Hematopoietic multipotent progenitor cell treated with erythropoietin and hydrocortisone succinate and interleukin-3 and kit ligand, for 15 days (in vitro differentiated cells): ENCODE measurements at places on chromosomes 12 and 14.
A peak's percentile ranks its signal among the peaks of the same experiment; 100 is the strongest.

GRCh38 chr12:75850721-75851462 is 180.7 kb downstream of the PHLDA1 start:
- DNase-seq, result no peak

DNA sequence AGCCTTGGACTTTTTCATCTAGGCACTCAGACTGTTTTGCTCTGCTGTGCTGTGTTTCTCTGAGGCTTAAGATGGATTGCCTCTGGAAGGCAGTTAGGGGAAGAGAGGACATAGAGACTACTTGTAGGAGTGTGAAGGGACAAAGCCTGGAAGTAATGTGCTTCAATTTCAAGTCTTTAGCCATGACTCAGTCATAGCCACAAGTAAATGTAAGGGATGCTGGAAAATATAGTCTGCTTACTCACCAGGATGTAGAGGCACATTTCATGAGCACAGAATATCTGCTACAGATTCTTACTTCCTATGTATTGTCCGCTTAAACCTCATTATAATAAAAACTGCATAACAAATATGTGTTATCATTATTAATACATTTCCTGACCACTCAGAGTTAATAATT is 794.3 kb upstream of the NOVA1 start:
- no peak for DNase-seq

- DNase-seq, result peak; percentile 24
Measured at GRCh38 chr14:92039063-92039718, 668 bp downstream of the TRIP11 start.

DNA sequence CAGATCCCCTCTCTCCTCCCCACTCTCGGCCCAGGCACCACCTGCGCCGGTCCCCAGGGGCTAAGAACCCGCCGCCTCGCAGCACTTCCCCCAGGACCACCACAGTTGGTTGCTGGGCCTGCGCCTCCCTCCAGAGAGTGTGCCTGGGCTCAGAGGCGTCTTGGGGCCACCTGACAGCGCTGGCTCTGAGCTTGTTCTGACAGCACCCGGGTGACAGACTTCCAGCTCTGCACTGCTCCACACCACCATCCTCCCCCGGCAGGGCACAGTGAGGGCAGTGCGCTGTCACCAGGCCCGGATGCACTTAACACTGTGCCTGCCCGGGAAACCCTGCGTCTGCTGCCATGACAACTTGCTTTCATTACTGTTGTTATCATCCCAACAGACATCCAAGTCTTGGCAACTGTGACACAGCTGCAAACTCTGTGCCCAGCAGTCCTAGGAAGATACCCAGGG is 6.6 kb downstream of the BRF1 start:
- peak; percentile 25 for DNase-seq

GRCh38 chr14:38138473-38139138 is 69.1 kb upstream of the SSTR1 start:
- no peak for DNase-seq

- DNase-seq, result no peak
Measured at GRCh38 chr14:76984787-76985375, 43.6 kb downstream of the IRF2BPL start.

DNA sequence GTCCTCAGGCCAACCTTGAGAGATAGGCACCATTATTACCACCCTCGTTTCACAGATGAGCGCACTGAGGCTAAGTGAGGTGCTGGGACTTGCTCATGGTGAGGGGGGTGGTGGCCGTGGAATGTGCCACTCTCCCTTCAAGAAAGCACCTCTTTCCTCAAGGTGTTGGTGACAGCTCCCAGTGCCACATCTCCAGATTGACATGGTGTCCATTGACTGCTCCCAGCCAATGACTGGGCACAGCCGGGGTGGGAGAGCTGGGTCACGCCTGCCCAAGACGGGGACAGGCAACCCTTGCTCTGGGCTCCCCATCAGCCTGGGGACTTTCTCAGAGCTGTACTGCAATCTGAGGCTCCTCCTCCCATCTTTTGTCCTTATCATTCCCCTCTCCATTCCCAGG is 21.0 kb upstream of the MYL2 start:
- no peak for DNase-seq

- no peak for DNase-seq
Measured at GRCh38 chr12:91565846-91566245, 383.2 kb upstream of the DCN start.

DNA sequence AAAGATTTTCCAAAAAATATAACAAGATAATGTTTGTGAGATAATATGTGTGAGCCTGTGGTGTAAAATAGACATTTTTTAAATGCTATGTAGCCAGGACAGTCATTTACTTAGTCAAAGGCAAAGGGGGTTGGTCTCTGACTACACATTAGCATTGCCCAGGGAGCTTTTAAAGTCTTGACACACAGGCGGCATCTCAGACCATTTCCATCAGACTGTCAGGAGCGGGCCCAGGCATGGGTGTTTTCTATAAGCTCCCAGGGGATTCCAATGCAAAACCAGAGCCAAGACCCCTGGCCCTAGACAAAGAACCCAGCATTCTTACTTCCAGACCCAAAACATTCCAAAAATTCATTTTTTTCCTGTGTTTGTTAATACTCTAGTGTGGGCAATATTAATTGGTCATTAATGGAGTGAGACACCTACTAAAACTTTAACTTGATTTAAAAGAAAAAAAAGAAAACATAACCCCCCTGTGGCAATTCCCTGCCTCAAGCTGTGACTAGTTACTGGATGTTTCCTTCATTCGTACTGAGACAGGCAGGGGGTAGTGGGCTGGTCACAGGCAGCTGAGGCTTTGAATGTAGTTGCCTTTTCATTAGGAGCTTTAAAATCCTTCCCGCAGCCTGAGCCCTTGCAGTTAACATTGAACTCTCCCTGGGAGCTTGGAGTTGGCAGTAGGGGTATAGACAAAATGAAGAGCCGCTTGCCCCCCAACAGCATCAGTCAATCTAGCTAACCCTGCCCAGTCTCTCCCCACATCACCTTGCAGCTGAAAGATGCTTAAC is 103.7 kb downstream of the CMKLR1 start:
- DNase-seq, result no peak

DNA sequence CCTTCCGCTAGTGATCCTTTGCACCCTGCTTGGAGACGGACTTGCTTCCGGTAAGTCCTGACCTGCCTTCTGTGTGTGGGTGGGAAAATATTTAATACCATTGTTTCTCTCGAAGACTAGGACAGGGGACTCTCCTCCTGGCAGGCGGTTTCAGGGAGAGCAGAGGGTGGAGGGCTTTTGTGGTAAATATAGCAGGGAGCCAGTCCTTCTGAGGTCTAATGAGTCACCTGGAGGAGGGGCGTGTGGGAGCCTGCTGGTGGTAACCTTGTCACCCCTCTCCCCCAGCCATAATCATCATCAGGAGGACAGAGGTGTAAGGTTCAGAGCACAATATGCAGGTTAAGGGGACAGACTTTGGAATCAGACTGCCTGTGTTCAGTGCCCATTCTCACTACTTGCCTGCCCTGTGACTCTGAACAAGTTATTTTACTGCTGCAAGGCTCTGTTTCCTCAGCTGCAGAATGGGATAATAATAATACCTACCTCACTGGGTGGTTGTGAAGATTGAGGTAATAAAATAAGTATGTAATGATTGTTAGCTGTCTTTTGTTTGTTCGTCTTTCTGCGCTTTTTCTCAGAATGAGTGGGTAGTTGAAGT is 47.4 kb downstream of the SUSD6 start:
- no peak for DNase-seq

- DNase-seq, result no peak
Measured at GRCh38 chr14:24108336-24108874, 6.2 kb upstream of the DCAF11 start.

- DNase-seq, result no peak
Measured at GRCh38 chr14:51677738-51678137, 26.0 kb downstream of the FRMD6 start.

DNA sequence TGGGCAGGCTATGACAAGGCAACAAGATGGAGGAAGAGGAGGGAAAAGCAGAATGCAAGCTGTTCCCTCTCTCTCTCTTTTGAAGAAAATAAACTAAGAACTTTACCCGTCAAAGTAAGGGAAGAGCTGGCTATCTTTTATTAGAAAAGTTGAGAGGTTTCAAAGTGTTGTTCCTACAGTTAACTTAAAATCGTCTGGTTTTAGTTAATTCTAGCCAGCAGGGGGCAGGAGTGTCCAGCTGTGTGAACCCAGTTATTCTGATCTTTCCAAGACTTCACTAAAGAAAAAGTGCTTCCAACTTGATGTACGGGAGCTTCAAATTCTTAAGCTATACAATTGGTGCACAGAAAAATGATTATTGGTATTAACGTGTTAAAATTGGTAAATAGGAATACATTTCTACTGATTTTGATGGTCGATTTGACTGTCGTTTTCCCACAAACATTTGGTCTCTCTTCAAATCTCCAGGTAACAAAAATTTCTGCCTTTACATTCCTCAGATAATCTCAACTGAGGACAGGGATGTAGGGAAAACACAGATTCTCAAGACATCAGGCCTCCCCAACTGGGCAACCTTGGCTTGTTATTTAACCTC is 28.4 kb upstream of the MON2 start:
- peak; percentile 64 for DNase-seq
